ENCODE measurements at places on chromosomes 11 and 22.

- peak; percentile 19 for DNase-seq
These were observed 830.4 kb upstream of the FAT3 start for GRCh38 chr11:91394073-91394726.

- DNase-seq = no peak
These were observed 1.8 kb downstream of the C11orf54 start for GRCh38 chr11:93743291-93743690.

DNA sequence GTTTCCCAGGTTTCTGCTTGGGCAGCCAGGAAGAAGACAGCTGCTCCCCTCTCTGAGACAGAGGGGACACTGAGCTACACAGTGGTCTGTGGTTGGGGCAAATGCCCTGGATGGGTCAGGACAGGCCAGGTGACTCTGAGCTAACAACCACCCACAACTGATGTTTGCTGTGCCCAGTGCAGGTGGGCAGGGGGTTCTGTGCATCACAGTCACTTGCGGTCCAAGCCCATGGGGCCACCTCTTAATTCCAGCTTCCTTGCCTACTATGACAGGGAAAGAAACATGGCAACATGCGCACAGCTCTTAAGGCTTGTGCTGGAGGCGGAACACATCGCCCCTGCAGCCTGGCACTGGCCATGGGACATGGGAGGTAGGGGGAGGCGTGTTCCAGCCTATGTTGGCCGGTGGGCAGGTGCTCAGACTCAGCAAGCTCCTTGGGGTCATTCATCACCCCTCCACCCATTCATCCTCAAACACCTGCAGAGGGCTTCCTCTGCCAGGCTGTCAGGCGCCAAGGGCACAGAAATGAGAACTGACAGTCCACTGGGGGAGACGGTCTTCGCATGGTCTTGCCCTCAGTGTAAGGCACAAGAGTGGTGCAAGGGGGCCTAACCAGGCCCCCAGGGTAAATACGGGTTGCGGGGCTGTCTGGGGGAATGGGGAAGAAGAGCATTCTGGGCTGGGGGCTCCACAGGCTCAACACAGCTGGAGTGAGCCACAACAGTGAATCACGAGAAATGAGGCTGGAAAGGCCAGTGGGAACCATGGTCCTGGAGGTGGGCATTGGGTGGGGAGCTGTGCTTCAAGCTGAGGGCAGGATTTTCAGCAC, 55.6 kb downstream of the ARFGAP3 start:
- DNase-seq = no peak

DNA sequence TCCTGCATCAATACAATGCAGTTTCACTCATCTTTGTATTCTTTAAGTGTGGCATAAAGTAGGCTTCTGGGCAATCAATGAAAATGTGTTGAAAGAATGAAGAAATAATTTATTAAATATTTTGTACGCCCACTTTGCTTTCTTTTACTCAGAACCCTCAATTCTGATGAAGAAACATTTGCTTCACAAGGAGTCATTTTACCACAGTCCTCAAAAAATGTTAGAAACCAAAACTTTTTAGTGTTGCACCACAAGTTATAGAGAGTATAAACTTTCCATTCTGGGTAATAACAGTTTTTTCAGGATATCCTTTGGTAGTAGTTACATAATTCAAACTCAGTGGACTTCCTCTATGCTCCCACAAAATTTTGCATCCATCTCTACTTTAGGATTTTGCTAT, 360.5 kb downstream of the DLG2 start:
- no peak for DNase-seq

DNA sequence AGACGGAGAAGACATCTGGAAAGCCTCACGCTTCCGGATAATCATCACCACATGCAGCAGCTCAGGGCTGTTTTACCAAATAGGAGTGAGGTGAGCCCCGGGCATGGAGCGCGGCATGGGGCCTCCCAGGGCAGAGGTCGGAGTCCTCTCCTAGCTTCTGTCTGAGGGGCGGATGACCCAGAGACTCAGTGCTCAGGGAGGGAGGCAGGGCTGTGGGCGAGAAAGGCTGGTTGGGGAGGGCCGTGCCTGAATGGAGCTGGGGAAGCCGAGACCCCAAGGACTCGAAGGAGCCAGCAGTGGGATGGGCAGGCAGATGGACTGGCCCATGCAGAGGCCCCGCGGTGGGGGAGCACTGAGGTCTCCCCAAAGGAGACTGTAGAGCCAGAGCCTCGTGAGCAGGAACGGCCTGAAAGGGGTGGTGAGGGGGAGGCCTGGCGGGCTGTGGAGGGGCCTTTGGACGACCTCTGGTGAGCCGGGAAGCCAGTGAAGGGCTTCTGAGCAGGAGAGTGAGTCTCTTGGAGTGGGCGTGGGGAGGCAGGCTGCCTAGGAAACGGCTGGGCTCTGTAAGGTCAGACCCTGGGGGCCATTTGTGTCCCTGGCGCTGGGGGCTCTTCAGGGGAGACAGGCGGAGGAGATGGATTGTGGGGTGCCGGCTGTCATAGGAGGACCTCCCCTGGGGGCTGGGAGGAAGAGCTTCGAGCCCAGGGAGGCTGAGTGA, 24.7 kb upstream of the PANX2 start:
- DNase-seq = no peak

DNA sequence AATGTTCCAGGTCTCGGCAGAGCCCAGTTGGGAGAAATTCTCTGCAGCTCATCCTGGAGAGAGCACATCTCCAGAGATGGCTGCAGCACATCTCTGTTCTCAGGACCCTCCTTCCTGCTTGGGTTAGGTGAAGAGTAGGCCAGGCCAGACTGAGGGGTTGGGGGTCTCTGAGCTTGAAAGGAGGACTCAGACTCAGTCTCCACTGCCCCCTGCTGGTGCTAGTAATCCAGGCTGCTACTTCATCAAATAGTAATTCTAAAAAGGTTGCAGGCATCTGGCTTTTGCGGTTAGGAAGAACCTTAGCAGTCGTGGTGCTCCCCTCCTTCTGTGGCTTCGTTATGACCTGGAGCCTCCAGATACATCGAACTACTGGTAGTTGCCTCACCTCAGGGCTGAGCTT, 9.7 kb downstream of the TUB start:
- DNase-seq = no peak

- DNase-seq = no peak
These were observed 838 bp downstream of the FKBP2 start for GRCh38 chr11:64241491-64242374.

DNA sequence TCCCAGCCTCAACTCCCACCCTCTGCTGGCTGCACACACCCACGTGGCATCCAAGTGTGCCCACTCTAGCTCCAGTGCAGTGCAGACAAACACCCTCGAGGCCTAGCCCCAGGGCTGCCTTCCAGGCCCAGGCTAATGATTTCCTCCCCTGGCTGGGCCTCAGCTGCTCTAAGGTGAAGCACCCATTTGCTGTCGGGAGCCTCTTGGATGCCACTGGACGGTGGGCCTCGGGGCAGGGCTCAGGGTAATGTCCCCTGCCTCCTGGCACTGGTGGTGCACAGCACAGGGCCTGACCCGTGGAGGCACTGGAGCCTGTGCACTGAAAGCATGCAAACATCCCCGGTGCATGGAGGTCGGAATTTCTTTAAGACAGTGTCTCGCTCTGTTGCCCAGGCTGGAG, 635.2 kb downstream of the TBC1D22A start:
- no peak for DNase-seq

DNA sequence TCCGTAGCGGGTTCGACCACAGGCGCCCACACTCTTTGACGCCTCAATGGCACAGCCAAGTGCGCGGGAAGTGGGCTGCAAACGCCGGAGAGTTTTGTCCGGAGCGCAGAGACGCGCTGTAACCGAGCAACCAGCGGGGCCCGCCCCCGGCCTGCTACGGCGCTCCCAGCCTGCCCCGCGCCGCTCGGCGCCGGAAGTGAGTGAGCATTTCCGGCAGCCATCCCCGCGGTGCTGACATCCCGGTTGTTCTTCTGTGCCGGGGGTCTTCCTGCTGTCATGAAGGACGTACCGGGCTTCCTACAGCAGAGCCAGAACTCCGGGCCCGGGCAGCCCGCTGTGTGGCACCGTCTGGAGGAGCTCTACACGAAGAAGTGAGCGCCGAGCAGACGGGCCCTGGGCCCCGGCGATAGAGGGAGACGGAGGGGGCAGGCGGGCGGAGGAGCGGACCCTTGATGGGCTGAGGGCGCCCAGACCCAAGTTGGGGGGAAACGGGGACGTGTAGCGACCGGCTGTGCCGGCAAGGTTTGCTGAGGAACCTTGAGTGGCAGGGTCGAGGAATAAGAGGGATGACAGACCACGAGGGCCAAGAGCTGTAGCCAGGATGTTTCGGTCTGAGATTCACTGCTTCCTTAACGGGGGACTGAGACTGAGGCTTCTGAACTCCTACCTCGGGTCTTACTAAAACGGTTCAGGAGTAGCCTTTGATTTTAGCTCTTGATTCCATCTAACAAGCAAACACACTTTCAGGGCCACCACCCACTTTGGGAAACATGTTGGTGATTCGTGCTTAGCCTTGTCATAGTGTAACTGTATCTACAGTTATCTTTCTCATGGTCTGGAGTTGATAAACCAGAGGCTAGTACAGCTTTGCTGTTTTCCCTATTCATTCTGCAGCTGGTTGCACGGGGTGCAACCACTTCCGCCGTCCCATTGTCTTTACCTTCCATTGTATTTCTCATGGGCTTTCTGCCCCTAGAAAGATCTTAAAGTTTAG, at the start of gene PSMD13:
PSMD13 (plus strand) TSS at position 203 of the 994 bp plus-strand sequence; CDS start at position 277, 74 bp downstream.
- peak; percentile 51 for DNase-seq

DNA sequence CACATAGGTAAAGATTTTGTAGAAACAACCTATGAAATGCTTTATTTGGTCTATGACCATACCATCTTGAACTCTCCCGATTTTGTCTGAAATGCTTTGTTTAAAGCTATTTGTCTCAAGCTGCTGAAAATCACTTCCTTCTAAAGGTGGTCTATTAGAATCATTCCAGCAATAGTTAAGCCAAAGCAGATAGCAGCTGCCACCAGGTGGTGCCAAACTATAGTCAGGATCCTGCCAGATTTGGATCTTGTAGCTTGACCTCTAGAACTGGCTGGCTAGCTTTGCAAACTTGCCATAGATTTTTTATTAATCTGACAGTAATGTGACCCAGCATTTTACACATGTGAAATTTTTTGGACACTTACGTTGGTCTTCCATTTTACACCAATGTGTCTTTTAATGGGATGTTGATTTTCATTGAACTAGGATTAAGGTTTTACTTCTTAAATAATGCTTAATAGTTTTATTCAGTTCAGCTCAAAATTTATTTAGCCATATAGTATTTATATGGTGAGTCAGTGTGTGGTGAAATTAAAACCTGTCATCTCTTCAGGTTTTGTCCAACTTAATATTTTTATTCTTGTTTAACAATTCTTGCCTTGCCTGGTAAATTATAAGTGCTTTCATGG, 19.7 kb downstream of the CTR9 start:
- peak; percentile 21 for DNase-seq

GRCh38 chr11:5564259-5565019, 16.1 kb upstream of the OR52H1 start:
- DNase-seq = no peak

DNA sequence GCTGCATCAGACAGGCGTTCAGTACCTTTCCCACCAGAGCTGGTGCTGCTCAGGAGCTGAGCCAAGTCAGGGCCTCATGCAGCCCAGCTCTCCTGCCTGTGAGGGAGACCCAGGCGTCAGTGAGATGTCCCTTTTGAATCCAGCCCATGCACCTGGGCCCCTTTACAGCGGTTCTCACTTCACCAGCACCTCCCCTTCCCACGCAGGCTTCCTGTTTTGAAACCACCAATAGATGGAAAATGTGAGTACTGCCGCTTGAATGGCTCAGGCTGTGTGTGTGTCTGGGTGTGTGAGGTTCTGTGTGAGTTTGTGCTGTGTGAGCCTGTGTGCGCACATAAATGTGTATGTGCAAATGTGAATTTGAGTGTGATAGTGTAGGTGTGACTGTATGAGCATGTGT, 88.4 kb downstream of the UBASH3B start:
- DNase-seq = no peak

DNA sequence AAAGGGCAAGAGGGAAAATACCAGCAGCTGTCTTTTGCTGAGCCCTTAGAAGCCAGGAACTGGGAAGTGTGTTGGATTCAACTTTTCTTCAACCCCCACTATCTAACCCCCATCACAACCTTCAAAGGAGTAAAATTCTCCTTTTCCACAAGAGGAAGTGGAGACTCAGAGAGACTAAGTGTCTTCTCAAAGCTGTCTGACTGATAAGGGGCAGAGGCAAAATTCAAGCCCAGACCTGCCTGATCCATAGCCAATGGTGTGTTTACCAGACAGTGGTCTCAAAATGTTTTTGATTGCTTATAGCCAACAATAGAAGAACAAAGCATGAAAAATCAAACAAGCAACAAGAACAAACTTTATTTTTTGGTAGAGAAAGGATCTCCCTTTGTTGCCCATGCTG, 707.0 kb downstream of the NTM start:
- DNase-seq = no peak

DNA sequence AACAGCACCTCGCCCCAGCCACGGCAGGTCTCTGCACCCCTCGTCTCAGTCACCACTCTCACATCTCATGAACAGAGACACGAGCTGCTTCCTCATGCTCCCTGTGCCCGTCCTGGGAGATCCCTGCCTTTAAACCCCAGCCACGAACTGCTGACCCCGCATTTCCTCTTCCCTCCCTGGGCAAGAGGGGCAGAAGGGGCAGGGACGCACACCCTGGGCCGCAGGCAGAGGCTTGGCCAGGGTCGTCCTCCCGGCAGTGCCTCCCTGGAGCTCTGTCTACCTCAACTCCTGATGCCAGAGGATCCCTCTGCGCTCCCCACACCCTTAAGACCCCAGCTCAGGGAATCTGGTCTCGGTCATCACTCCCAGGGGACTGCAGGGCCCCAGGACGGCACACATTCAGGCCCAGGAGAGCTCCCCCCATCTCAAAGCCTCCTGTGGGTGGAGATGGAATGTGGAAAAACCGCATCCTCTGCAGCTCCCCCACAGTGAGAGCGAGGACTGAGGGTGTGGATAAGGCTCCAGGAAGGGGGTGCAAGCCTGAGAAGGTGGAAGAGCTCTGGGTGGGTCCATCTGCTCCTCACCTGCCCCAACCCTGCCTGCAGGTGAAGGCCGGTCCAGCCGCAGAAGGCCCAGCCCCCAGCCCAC, 1.2 kb downstream of the BID start:
- no peak for DNase-seq

DNA sequence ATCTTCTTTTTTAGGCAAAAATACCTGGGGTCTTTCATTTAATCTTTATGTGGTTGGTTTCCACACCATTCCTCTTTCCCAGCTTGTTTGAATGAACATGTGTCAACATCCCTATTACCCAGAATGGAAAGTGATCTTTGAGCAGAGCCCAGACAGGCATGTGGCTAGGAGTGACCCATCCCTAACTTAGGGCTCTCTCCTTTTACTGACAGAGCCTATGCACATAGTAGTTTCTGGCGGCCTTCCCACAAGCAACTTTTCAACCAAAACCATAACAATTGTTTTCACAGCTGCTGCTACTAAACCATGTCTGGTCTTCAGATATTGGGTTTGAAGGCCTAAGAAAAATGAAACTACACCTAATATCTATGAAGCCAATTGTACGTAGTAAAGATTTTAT, 107.5 kb downstream of the TENM4 start:
- no peak for DNase-seq
